ENCODE measurements at places on chromosomes 1 and 21.

DNA sequence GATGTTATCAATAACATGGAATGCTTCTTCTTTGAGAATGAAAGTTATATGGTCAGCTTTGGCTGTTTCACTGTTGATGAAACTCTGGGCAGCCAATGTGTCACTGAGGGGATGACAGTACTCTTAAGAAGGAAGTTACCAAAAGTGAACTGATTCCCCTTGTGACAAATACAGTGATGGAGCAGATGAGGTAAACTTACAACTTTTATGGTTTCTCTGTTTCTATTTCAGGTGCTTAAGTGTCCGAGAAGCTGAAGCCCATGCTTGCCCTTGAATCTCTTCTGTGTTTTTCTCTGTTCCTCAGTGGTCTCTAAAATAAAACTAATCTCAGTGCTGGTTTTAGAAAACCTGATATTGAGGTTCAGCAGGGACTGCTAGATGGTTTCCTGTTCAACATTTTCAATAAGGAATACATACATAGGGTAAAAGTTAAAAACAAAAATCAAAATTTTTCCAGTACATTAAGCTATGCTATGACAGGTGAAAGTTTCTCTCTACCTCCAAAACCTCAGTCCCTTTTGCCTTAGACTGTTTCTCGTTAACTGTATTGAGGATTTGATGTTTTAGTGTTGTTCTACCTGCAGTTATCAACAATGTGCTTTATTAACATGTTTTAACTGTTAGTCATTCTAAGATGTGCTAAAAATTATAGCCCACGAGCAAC lies 454.4 kb upstream of the ADGRL4 start:
- no peak for DNase-seq

DNA sequence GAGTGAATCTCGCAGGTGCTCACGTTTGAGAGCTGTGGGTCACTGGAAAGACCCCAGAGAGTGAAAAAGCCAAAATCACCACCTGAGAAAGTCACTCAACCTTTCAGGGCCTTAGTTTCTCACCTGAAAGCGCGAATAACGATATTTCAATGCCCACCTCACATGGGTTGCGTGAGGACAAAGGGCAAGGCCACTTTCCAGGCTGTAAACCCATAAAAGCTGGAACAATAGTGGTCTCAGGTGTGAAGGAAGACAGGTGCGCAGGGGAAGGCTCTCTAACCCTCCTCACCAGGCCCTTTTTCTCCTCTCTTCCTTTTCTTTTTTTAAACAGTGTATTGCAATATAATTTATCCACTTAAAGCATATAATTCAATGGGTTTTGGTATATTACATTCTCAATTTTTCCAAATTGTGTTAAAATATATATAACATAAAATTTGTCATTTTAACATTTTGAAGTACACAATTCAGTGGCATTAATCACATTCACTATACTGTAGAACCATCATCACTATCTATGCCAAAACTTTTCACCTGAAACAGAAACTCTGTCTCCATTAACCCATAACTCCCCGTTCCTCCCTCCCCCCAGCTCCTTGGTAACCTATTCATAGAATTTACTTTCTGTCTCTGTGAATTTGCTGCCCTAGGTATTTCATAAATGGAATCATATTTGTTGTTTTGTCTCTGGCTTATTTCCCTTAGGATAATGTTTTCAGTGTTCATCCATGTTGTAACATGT lies 118.4 kb upstream of the TNR start:
- no peak for DNase-seq

DNA sequence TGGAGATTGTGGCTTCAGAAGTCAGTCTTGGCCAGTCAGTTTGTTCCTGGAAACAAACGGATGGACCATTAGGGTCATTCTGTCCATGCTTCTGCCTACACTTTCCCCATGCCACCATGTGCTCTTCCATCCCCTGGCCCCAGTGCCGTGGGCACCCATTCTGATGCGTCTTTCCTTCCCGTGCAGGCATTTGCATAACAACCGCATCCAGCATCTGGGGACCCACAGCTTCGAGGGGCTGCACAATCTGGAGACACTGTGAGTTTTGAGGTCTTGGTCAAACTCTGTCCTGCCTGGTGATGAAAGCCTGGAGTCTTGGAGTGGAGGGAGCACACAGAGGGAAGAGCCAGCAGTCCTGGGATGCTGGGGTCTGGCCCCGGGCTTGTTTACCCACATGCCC lies 61.1 kb downstream of the UBE2T start:
- DNase-seq: no peak

DNA sequence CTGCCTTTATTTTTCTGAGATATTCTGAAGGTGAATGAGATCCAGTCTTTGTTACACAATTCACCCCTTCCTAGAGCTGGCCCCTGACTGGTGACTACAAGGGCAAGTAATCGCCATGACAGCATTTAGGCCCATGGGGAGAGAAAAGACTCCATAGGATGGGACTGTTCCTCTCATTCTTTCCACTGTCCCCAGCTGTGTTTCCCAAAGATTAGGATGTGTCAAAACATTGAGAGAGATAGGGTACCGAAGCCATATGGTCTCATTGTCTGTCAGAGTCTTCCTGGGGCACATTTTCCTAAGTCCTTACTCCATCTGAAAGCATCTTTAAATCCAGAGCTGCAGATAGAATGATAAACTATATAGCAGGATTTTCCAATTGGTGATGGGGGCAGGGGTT lies 423.5 kb downstream of the OMA1 start:
- DNase-seq: no peak

- DNase-seq: no peak
These were observed 35.9 kb upstream of the PDE9A start for GRCh38 chr21:42617486-42617885.

DNA sequence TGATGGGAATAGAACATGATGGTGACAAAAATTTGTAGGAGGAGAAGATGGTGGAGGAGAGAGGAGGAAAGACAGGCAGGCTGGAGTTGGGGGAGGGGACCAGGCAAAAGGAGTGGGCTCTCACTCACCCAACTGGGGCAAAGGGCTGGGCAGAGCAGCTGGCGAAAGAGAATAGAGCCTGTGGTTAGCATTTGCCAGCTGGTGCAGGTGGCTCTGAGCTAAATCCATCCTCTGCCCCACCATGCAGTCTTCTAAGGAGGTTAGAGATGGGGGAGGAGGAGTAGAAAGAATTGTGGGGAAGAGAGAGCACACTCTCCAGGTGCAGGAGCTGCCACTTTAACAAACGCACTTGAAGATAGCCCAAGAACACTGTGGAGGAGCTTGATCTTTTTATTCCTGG lies 27.6 kb upstream of the SLAMF1 start:
- no peak for DNase-seq

DNA sequence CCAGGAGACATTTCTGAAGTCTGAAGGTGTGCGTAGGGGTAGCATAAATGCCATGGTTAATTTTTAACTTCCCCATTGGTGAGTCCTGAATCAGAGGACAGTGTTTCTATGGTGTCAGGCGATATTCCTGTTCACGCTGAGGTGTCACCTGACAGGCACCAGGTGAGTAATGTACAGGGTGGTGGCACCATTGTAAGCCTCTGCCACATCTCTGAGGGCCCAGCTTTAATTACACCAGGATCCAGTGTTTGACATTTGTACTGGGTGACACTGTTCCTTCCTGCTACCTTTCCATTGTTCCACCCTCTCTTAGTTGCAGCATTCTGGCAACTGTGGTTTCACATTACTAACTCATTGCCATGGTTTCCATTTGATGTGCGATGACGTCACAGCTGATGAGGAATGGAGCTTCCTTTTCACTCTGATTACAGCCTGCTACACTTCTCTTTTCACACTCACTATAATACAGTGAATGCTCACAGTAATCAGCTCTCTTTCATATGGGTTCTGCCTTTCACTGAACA lies 40.6 kb upstream of the MARK1 start:
- peak; percentile 53 for DNase-seq

DNA sequence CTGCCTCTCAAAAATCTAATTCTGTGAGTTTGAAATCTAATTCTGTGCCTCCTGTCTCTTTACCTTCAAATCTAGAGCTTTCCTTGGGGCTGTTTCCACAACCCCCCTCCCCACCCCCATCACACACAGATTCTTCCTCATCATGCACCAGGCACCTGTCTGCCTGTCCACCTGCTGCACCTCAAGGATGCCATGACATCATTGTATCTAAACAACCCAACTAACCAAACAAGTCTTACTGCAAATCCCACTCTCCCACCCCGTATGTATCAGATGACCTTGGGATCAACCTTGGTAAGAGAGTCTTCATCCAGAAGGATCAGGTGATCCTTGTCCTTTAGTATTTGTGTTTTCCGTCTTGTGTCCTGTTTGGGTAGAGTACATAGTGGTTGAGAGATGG lies 102.7 kb upstream of the SIM2 start:
- no peak for DNase-seq

DNA sequence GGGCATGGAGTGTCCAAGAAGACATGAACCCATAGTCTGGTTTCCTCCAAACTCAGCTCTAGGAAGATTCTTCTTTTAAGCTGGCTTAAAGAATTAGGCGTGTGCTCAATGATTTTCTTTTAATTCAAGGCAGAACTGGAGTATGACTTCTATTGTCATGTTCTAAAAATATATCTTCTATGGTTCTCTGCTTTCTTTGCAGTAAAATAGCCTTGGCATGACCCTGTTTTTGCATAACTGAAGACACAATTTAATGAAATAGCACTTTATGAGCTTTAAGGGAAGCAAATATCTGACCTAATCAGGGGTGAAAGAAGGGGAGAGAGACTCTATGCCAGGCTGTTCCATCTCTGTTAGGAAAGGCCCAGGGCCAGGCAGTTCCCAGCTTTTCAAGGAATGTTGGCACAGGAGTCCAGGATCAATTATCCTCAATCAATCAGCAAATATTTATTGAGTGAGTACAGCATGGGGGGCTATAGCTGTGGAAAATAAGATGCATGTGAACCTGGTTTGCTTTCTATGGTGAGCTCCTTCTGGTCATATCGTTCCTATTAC lies 7.2 kb upstream of the CSF1 start:
- no peak for DNase-seq
